BJ (cell line): ENCODE measurements at places on chromosomes 16 and 17. TPM values are rescaled to one million over a fixed set of nuclear protein-coding genes. Genes with fewer than 3 reads are reported as not detected.

The PLK1 gene
- 21.7 and 54.0 TPM in 2 replicates for polyA plus RNA-seq

The CACNG1 gene
- not detected in 2 replicates for polyA plus RNA-seq

The TXNDC17 gene
- polyA plus RNA-seq: 213 TPM in 2 replicates

DNA sequence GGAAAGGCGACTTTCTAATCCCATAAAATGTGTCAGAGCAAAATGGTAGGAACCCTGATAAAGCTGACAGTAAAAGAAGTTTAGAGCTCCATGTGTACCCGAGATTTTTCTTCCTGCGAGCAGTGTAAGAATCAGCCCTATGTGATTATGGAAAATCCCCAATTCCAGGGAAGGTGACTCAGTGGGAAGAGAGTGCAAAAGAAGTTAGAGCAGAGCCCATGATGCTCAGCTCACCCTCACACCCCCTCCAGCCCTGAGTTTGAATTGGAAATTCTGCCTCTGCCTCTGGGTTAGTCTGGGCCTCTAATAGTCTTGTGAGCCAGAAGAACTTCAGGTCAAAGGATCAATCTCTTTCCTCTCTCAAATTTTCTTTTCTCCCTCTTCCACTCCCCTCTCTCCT is 12.5 kb downstream of the C17orf78 start:
- DNase-seq: no peak

The TMEM92 gene
- polyA plus RNA-seq: 0.58 and 0.67 TPM in 2 replicates

GRCh38 chr17:43027091-43028032 is 2.3 kb downstream of the RND2 start:
- DNase-seq: no peak

The NFE2L1 gene
- 255 and 281 TPM in 2 replicates for polyA plus RNA-seq

DNA sequence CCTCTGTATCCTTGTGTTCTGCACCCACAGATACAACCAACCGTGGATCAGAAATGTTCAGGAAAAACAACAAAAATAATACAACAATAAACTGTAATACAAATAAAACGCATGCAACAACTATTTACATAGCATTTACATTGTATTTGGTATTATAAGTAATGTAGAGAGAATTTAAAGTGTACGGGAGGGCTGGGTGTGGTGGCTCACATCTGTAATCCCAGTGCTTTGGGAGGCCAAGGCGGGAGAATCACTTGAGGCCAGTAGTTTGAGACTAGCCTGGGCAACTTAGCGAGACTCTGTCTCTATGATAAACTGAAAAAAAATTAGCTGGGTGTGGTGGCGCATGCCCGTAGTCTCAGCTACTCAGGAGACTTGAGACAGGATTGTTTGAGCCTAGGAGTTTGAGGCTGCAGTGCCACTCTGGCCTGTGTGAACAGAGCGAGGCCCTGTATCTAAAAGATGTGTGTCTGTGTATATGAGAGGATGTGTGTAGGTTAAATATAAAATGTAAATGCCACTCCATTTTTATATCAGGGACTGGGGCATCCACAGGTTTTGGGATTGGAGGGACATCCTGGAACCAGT is 13.3 kb downstream of the SEC14L1 start:
- no peak for DNase-seq

DNA sequence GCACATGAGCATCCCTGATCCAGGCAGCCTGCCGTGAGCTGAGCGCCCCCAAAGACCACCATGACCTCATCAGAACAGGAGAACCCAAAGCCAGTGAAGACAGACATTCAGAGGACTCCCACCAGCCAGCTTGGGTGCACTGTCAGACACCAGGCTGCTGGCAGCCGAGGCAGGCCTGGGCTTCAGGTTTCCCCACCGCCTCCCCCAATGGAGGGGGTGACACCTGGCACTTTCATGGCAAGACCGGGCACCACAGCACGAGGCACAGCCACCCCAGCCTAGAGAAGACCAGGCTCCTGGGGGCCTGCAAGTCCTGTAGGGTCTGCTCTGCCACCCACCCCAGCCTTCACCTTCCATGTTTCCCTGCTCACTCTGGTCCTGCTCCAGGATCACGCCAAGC is 140.5 kb downstream of the C16orf95 start:
- DNase-seq: no peak

- DNase-seq: no peak
These were observed 64.4 kb upstream of the CDH8 start for GRCh38 chr16:62100651-62101050.

DNA sequence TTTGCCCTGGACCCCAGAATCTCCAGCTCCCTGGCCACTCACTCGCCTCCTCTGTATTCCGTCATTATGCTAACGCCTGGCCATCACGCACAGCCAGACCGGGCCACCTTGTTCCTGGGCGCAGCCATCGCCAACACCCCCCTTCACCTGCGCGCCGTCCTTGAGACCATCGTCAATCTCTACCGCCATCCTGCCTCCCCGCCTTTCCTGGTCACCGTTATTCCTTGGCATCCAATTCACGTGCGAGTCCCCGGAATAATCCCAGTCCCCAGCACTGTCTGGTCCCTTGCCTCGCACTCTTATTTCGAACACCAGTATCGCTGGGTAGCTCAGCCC is 541 bp downstream of the VKORC1 start:
- no peak for DNase-seq

DNA sequence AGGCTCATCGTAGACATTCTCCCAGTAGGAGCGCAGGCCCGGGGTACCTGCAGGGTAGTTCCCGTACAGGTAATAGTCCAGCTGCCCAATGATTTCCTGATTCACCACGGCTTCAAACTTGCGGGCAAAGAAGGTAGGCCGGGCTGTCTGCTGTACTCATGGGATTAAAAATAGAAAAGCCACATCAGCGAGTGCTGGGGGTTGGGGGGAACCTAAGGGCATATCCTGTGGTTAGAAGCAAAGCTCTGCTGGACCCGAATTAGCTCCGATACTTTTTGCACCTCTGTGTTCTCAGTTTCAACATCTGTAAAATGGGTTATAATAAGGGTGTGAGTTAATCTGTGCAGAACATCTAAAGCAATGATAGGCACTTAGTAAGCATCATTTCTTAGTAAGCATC is 336.2 kb downstream of the XYLT1 start:
- no peak for DNase-seq

The ZNF423 gene
- polyA plus RNA-seq: 0.22 TPM in 2 replicates

The INCA1 gene
- polyA plus RNA-seq: 0.55 and 1.3 TPM in 2 replicates

The ATAD5 gene
- polyA plus RNA-seq: 0.42 and 0.77 TPM in 2 replicates

GRCh38 chr16:19410435-19411171 is 7.1 kb upstream of the TMC5 start:
- no peak for DNase-seq

DNA sequence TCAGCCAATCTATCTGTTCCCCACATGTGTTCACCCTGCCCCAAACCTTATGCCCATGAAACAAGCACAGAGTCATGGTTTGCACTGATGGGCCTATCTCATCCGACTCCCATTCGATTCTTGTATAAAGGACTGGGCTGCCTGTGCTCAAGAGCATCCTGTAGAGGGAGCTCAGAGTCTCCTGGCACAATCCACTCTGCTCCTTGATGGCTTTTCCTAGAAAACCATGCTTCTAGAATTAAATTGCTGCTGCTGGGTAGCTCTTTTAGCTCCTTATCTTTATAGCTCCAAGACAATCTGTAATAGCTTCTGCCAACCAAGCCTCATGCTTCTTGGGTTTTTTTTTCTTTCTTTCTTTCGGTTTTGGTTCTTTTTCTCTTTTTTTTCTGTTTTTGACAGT is 9.7 kb downstream of the ZNF19 start:
- DNase-seq: no peak

The SCNN1B gene
- polyA plus RNA-seq: not detected in 2 replicates

The SEPHS2 gene
- polyA plus RNA-seq: 44.4 and 50.3 TPM in 2 replicates

- no peak for DNase-seq
These were observed 33.2 kb downstream of the IRX6 start for GRCh38 chr16:55357241-55357640.

- DNase-seq: no peak
These were observed 19.2 kb upstream of the SREBF1 start for GRCh38 chr17:17855976-17856375.

- DNase-seq: no peak
These were observed 1.5 kb upstream of the WFIKKN1 start for GRCh38 chr16:629185-629832.

The ADGRG1 gene
- polyA plus RNA-seq: 0.44 and 1.1 TPM in 2 replicates

The RND2 gene
- polyA plus RNA-seq: 0.89 and 1.3 TPM in 2 replicates

DNA sequence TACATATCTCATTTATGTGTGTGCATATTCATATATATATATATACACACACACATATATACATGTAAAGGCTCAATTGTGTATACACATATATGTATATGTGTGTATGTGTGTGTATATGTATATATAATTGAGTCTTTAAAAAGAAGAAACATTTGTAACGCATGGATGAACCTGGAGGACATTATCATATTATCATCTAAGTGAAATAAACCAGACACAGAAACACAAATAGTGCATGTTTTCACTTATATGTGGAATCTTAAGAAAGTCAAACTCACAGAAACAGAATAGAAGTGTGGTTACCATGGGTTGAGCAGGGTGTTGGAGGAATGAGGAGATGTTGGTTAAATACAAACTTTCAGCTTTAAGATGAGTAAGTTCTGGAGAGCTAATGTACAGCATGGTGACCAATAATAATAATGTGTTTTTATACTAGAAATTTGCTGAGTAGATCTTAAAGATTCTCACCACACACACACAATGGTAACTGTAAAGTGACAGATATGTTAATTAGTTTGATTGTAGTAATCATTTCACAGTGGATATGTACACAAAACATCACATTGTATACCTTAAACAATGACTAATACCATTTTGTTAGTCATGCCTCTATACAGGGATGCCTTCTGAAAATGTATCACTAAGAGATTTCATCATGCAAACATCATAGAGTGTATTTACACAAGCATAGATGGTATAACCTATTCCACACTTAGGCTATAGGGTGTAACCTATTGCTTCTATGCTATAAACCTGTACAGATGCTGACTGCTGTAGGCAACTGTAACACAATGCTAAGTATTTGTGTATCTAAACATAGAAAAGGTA is 132.6 kb upstream of the CACNG5 start:
- DNase-seq: no peak

The WRAP53 gene
- 5.8 and 7.9 TPM in 2 replicates for polyA plus RNA-seq

GRCh38 chr17:36778448-36778847 is 158.8 kb upstream of the LHX1 start:
- no peak for DNase-seq

- DNase-seq: no peak
These were observed 15.9 kb downstream of the GRB7 start for GRCh38 chr17:39753514-39754160.

The CX3CL1 gene
- 0.02 TPM in 1 of 2 replicates, not detected in the other for polyA plus RNA-seq

- no peak for DNase-seq
These were observed 5.5 kb downstream of the CYBC1 start for GRCh38 chr17:82444941-82445521.

GRCh38 chr17:4583206-4583605 is 1.1 kb upstream of the SMTNL2 start:
- DNase-seq: no peak

- no peak for DNase-seq
These were observed 40.3 kb downstream of the PKD1 start for GRCh38 chr16:2095315-2095853.

DNA sequence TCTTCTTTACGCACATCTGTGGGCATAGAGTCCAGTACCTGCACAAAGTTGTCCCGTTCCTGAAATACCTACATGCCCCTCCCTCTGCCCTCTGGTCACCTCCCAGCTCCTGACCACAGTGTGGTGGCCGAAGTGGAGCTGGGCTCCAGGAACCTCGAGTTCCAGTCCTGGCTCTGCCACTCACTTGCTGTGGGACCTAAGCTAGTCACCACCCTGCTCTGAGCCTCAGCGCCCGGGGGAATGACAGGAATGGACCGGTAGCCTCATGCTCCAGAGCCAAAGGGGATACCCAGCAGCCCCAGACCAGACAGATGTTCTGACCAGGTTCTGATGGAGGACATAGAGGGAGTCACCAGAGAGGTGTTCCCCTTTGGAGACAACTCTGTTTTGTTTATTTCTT is 26.7 kb upstream of the ITGA3 start:
- no peak for DNase-seq

DNA sequence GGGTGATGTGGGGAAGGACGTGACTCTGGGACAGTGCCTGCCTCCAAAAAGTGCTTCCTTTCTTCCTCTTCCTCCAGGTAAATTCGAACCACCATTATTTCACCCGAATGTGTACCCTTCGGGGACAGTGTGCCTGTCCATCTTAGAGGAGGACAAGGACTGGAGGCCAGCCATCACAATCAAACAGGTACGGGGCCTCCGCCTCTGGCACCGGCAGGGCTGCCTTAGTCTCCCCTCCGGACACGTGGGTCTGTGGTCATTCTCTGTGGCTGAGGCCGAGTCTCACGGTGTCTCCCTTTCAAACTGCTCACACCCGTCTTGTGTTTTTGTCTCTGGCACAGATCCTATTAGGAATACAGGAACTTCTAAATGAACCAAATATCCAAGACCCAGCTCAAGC is 10.7 kb downstream of the UBE2I start:
- no peak for DNase-seq

DNA sequence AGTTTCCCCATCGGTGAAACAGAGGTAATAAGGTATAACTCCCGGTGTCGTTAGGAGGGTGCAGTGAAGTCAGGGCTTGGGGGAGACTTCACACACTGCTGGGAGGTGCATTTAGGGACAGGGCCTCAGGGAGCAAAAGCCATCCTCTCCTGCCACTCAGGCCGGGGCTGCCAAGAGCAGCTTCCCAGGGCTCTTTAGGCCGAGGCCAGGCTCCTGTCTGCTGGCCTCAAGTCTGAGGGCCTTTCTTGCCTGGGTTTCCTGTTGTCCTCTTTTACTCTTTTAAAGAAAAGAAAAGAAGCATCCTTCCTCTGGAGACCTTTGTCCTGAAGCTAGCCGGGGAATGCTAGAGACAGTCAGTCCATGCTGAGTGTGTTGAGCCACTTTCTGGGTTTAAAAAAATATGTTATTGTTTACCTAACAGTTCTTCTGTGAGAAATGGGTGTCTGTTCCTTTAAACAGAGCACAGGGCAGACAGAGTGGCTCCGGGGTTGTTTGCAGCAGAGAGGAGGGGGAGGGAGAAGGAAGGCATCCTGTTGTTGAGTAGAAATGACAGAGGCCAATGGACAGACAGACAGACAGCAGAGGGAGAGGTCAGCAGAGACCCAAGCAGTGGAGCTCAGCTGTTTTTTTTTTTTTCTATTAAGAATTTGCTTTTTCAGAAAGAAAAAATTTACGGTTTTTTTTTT is 79.1 kb downstream of the C17orf67 start:
- DNase-seq: no peak
